NCI-H1694 treated with DMSO at 0.1 percent for 48 hours (cell line): ENCODE measurements at places on chromosomes 11 and 22.

GRCh38 chr11:131190446-131190845 lies 180.0 kb upstream of the NTM start:
- no peak for DNase-seq

GRCh38 chr11:79353706-79354105 lies 87.1 kb downstream of the TENM4 start:
- no peak for DNase-seq

- DNase-seq = no peak
Observed at GRCh38 chr11:65204646-65205601, 23.2 kb downstream of the CAPN1 start.

DNA sequence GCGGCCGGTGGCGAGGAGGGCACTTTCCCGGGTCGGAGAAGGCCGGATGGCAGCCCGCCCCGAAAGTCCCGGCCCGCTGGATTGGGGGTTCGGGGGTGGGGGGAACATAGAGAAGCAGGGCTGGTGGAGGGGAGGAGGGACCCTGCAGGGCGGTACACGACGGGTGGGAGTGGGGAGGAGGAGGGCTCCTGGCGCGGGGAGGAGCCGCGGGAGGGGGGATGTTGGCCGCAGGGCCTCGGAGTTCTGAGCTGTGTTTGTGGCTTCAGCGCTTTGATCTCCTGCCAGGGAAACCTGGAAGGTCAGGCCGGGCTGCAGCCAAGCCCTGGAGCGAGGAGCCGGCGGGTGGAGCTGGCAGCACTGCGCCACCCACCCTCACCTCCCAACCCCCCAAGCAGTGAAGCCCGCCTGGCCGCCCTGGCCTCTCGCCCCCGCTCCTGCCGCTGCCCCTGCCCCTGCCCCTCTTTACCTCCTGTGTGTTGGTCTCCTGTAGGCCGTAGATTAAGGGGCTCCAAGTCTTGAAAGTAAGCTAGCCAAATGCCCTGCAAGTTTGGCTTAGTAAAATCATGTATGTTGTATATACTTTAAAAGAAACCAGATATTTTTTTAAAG lies 30.9 kb downstream of the C22orf31 start:
- DNase-seq = no peak

DNA sequence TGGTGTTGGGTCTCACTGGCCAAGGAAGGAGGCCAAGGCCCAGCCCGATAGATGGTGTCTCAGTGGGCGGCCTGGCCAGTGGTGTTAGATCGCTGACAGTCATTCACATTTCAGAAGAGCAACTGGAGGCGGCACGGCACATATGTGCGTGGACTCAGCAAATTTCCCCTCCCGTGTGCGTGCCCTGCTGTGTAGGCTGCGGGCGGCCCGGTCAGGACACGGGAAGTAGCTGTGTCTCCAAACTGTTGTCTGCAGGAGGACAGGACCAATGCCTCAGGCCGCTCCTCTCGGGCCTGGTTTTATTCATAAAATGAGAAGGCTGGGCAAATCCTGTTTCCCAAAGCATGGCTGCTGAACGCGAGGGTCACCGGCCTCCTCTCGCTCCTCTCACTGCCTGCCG lies 711.7 kb downstream of the BRD1 start:
- DNase-seq = no peak

DNA sequence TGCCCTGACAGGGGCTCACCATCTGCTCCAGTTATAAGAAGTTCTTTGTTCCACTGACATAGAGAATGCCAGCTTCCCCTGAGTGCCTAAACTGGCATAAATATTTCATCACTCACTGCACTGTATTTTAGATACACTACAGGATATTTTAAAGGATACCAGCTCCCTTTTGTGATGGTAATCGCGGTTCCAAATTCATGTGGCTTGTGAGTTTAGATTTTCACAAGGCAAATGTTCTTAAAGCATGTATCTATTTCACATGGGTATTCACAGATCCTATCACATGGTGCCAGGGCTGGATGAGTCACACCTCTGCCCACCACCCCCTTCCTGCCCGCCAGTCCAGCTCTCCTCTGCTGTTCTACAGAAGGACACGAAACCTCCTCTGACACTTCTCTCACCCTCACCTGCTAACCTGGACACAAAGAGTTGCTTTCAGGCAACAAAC lies 105.5 kb downstream of the KCNC1 start:
- no peak for DNase-seq
